Aorta (tissue), 5 donors: ENCODE measurements at places on chromosomes 4 and X.

- DNase-seq: no peak
Observed at GRCh38 chr4:19791422-19792123, 460.1 kb upstream of the SLIT2 start.

DNA sequence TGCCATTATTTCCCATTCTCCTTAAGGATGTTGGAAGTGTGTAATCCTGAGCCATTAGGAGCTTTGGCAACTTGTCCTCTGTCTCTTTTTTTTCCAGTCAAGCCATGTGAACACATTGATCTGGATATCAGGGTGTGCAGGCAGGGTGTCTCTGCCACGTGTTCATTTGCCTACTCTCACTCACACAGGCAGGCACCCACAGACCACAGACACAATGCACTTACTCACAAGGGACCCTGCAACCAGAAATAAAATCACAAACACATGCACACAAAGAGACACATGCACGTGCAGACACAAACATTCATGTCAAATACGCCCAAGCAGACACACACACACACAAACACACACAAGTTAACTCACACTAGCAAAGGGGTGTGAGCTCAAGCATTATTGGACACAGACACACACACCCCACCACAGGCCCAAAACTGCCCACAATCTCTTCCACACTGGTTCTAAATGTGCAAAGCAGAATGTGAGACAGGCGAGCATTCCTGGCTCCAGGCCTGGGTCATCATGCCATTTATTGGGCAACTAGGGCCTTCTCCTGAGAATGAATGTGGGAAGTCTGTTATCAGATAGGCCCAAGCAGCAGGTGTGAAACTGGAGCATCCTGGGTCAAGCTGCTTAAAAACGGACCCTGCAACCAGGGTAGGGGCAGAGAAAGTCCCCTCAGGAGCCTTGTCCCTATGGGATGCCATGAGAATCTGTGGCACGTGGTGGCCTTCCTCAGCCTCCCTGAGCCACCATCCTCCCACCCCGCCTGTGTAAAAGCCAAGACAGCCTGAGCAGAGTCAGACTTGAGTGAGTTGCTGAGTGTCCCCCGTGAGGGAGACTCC, 63.4 kb downstream of the NBDY start:
- no peak for DNase-seq

DNA sequence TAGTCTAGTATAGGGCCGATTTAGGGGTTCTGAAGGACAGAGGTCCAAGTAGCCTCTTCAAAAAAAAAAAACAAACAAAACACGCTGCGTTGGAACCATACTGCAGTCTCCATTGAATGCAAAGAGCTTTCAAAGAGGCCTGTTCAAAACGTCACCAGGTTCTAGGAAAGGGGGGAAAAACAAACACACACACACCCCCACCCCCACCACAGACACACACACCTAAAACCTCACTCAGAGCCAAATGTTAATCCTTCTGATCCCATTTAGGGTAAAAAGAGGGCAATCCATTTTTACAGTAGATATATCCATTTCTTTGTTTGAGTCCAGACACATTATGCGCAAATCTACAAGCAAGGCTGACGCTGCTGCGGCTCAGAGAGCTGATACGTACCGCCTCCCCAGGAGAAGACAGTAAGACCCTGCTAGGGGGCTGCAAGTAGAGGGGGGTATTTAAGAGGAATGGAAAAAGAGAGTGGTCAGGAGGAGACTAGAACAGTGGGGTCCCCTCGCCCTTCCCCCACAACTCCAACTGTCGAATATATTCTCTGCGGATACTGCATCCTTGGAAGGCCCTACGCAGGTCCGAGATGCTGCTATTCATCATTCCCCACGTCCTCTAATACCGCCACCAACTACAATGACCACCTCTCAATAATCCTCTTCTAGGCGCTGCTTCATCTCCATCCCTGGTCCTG, 1.3 kb downstream of the NKRF start:
- DNase-seq: no peak

GRCh38 chr4:144818136-144818535, 172.2 kb downstream of the HHIP start:
- DNase-seq: no peak
